Endothelial cell of umbilical vein (primary cell): ENCODE measurements at places on chromosomes 3 and 15. TPM values are rescaled to one million over a fixed set of nuclear protein-coding genes. Genes with fewer than 3 reads are reported as not detected.
A peak's percentile ranks its signal among the peaks of the same experiment; 100 is the strongest.

ITGA11 gene
- polyA plus RNA-seq = 0.83 and 1.0 TPM in 2 replicates

UBE2E2 gene
- polyA plus RNA-seq = 32.1 and 37.0 TPM in 2 replicates

SLC38A3 gene
- 0.94 and 1.1 TPM in 2 replicates for polyA plus RNA-seq

BTLA gene
- polyA plus RNA-seq = not detected in 2 replicates

AAGAB gene
- 21.2 and 22.7 TPM in 2 replicates for polyA plus RNA-seq

THSD4 gene
- 9.9 and 10.0 TPM in 2 replicates for polyA plus RNA-seq

MUC13 gene
- polyA plus RNA-seq = not detected in 2 replicates

ZNF385D gene
- polyA plus RNA-seq = not detected in 2 replicates

HACL1 gene
- polyA plus RNA-seq = 14.4 and 16.5 TPM in 2 replicates

- DNase-seq = no peak
Measured at GRCh38 chr3:126743350-126743749, 39.3 kb downstream of the CHCHD6 start.

GRCh38 chr3:128555098-128555825, 62.3 kb upstream of the GATA2 start:
- peak; percentile 86 for DNase-seq

DNA sequence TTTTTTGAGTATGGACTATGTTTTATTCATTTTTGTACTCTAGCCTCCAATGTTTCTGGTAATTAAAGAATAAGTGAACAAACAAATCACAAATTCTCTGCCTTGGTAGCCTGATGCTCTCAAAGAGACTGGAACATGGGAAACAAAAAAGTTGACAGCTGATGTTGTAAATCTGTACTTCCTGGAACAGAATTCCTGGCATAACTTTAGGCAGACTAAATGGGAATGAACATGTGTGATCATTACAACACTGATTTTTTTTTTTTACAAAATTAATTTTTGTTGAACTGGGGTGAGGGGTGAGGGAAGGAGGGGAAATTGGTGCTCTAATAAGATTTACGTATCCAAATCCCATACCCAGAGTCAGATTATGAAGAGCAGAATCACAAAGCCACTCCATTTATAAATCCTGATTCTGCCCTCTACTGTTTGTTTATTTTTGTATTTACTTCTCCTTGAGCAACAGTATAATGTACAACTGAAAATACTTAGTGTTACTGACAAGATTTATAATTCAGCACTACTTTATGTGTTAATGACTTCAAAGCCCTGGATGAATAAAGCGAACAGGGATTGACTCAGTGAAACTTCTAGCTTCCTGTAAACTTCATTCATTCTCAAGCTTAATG, 165.0 kb downstream of the FRMD5 start:
- DNase-seq = peak; percentile 70

GRCh38 chr15:48721061-48721810, 75.7 kb upstream of the FBN1 start:
- DNase-seq = no peak

DNA sequence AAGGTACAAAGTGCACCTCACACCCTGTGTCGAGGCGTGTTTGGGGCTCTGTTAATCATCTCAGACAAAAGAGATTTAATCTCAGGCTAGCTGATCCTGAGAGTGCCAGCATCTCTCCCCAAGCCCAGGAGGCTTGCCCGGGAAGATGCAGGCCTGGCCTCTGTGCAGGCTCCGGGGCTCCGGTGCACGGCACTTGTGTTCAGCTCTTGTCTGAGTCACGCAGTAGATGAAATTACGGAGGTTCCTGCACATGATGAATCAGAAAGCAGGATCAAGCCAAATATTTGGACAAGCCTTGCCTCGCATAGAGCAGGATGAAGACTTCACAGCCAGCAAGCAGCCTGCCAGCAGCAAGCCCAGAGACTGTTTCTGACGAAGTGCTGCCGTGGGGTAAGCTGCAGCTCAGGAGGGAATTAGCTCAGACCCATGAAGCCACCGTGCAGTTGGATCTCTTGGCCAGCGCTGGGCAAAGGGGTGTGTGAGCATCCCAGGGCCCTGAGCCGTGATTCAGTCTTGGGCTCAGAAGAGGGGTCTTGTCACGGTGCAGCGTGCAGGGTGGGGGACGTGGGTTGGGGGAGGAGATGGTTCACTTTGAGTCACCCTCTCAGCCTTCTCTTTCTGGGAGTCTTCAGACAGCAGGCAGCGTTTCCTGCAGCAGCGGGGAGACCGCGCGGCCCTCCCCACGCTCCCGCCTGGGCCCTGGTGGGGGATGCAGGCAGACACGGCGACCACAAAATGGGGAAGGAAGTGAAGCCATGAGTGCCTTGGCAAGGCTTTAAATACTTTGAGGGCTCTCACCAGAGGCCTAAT, 89.2 kb upstream of the MEF2A start:
- DNase-seq = peak; percentile 84

DNA sequence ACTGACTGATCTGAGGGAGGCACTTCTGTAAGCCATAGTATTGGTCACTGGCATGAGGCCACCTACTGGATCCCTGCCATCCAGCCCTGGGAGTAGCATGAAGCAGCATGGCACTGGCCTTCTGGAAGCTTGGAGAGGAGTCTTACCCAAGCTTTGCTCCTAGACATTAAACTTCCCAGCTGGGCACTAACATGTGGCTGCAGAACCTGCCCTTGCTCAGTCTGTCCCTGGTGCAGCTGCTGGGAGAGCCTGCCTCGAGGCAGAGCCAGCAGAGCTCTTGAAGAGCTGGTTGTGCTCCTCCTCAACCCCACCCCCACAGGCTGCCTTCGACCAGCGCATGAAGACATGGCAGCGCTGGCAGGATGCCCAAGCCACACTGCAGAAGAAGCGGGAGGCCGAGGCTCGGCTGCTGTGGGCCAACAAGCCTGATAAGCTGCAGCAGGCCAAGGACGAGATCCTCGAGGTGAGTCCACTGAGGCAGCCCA, 17.1 kb upstream of the SNX22 start:
- no peak for DNase-seq

DNA sequence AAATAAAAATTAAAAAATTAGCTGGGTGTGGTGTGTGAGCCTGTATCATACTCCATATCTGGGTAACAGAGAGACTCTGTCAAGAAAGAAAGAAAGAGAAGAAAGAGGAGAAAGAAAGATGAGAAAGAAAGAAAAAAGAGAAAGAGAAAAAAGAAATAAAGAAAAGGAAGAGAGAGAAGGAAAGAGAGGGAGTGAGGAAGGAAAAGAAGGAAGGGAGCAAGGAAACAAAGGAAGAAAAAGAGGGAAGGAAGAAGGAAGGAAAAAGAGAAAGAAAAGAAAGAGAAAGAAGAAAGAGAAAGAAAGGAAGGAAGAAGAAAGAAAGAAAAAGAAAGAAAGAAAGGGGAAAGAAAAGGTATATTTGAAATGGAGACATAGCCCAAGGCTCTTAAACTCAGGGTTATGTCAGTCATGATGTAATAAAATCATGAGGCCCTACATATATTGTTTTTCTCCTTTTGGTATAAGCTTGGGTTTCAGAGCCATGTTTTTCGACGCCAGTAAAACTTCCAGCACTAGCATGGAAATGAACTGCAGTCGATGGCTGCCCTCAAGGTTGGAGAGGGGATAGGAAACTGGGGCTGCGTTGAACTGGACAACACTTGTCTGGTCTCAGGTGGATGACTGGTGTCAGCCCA, 38.0 kb upstream of the RFTN1 start:
- DNase-seq = no peak

- DNase-seq = peak; percentile 66
Measured at GRCh38 chr3:57227930-57228751, 612 bp downstream of the APPL1 start.

GRCh38 chr15:26234976-26235767, 372.0 kb upstream of the ATP10A start:
- DNase-seq = no peak

DNA sequence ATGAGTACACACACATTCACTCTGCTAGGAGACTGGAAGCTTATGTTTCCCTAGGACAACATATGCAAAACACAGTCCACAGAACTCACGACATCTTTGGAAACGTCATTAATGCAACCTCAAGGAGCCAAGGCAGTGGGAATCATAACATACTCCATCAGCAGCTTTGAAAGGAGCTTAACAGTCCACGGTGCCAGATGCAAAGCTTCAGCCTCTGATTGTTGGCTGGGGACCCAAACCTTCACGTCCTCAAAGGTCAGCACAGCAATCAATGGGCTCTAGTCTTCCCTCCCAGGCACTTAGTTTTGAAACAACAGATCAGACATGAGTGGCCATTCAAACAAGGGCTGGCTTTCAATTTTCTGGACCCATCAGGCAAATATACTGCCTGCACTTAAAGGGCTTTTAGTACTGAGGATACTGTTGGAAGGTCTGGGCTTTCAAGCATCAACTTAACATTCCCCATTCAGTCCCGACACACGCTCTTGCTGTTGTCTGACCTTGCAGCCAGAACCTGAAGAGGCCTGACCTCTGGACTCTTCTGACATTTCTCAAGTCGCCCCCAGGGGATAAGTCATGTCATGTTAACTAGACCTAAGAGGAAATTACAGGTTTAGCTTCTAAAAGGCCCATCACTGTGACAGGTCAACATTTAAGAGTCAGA, 223.0 kb downstream of the PDZRN3 start:
- no peak for DNase-seq

- DNase-seq = no peak
Measured at GRCh38 chr3:194607592-194608389, 25.4 kb downstream of the TMEM44 start.

- DNase-seq = peak; percentile 56
Measured at GRCh38 chr3:158671821-158672214, 630 bp downstream of the LXN start.

DNA sequence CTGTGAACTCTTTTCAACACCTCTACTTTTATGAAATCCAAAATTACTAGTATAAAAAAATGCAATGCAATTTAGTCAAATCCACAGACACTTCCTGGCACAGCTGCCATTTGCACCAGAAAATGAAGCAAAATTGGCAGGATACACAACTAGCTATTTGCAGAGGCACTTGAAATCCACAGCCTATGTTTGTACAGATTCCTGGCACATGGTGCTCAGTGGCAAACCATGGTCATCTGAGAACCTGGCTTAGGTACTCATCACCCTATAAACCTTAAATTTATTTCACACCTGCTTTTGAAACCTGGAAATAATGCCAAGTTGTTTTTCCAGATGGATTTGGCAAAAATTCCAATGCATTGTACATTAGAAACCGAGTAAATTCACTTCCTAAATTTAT, 20.2 kb upstream of the PPM1L start:
- DNase-seq = no peak

DNA sequence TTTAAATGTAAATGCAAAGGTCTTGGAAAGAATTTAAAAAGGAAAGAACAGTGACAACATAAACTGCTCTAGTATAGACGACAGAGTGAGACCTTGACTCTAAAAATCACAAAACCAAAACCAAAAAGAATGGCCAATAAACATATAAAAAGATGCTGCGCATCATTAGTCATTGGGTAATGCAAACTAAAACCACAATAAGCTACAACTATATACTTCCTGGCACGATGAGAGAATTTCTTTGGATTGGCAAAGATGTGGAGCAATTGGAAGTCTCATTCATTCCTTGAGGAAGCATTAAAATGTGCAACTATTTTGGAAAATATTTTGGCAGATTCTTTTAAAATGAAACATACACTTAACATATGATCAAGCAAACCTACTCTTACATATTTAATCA, 98.7 kb upstream of the ZPLD1 start:
- no peak for DNase-seq

DNA sequence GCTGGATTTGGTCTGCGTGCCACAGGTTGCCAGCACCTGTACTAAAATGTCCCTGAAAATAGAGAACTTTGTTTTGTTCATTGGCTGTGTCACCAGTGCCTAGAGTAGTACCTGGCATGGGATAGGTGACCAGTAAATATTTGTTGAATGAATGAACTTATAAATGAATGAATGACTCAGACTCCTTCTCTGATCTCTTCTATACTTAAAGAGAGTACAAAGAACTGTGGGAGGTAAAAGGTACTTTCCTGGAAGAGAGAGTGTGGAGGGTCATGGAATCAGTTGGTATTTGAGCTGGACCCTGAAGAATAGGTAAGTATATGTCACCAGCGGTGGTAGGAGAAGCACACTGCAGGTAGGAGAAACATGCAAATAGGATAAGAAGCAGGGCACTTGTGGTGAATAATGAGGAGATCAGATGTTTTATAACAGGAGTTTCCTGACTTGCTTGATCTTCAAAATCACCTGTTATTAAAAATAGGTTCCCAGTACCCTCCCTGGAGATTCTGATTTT, 149.4 kb downstream of the LPP start:
- no peak for DNase-seq

- DNase-seq = no peak
Measured at GRCh38 chr3:131079086-131079485, 52.4 kb downstream of the NEK11 start.

DNA sequence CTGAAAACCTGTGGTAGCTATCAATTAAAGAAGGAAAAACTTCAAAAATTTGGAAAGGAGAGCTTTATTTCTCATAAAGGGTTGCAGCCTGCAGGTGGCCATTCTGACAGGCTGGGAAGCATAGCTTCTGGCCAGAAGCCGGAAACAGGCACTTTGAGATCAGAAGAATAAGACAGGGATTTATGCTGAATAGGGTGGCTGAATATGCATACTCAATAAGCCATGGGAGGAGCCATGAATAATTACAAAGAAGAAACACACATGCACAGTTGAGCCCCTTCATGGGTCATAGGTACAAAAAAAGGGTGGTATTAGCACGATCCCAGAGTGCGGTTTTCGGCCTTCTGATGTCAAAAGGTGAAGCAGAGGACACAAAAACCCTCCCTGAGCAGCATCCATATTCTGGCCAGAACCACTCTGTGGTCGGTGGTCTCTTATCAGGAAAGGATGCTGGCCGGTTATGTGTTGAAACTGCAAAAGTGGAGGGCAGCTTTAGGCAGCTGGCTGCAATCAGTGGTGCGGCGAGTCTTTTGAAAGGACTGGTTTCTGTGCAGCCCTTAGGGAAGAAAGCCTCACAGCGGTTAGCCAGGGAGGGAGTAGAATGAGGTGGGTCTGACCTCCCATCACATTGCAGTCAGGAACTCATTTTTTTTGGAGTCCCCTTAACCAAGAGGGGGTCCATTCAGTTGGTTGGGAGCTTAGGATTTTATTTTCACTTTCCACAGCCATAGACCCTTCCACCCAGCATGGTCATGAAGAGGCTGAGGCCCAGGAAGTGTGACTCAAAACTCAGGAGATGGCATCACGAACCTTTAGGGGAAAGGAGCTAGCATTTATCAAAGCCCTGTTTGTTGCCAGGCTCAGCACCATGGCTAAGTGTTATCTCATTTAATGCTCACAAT, 34.7 kb upstream of the CCDC174 start:
- DNase-seq = no peak

DNA sequence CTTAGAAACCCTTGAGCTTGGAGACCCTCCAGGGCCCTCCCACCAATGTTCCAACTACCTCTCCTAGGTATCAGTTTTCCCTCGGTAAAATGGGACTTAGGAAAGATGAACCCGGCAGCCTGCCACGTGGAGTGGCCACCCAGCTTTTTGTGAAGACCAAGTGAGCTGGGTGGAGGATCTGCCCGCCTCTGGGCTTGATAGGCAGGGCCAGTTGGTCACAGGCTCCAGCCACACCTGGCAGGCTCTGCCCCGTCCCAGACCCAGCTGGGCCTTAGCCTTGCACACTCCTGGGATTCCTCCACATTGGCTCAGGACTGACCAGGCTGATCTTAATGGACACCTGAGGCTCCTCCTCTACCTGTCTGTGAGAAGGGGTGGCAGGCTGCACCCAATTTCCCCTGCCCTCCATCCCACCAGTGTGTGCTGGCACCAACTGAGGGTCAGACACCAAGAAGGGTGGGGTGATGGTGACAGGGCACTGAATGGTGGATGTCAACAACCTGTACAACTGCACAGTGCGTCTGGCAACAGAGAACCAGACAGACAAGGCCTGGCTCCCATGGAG, 761 bp upstream of the GRIP2 start:
- no peak for DNase-seq
